ENCODE measurements at places on chromosomes 5 and 9.

DNA sequence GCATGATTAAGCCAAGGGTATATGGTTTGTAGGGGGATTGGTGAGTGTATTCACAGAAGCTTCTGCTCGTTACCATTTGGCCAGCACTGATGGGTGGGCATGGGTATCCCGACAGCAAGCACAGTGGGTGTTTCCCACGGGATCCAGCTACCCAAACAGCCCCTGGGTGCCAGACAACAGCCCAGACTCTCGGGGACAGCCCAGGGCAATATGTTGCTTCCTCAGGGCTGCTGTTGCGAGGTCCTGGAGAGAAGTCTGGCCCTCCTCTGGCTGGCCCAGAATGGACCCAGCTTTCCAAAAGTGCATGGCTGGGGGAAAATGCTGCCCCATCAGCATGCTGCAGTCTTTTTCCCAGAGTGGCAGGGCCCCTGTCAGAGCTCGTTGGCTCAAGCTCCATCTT lies 247.0 kb downstream of the IRX1 start:
- DNase-seq, result no peak

- no peak for DNase-seq
These were observed 2.6 kb upstream of the NFIL3 start for GRCh38 chr9:91426123-91426745.

GRCh38 chr9:127938298-127938690 lies 640 bp upstream of the DPM2 start:
- DNase-seq, result no peak

DNA sequence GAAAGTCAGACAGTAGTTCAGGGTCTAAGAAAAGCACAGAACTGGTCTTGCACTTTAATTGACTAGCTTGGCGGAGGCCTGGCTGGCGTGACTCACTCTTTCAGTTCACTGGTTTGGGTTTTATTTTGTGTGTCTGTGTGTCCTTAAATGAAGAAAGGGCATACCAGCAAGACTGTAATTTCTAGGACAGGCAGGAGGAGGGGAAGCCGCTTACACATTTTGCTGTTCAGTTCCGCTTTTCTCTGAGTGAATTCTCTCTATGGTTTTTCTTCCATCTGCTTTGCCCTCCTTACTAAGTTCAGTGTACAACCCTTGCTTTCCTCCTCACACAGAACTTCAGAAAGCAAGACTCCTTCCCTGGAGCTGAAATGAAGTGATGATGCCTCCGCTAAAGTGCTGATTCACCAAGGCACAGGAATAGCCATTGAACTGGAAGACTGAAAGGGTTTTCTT lies 150.8 kb downstream of the MEF2C start:
- no peak for DNase-seq

DNA sequence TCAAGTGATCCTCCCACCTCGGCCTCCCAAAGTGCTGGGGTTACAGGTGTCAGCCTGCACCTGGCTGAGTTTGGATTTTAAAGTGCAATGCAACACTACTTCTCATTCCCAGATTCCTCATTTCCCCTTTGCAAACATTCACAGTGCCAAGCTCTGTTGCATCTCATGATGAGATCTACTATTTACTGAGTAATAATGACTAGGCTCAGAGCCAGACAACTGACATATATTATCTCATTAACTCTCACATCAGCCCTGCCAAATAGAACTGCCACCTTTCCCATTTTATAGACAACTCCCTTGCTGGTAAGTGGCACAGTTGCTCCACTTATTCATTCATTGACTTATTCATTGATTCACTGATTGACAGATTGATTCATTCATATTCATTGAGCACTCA lies 7.0 kb downstream of the PDE6A start:
- DNase-seq, result no peak

DNA sequence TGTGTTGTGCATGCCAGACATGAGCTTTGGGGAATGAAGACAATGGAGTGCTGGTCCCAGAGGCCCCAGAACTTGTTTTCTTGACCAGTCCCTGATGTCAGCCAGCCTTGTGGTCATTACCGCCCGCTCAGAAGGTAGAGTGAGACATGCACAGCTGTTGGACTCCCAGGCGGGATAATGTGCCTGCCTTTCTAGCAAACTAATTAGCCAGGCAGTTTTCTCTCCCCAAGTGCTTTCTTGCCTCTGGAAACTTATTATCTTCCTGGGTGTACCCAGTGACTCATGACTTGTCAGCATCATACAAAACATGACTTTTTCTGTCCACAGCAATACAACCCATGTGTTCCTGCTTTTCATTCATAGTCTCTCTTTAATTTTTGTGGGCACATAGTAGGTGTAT lies 131.1 kb downstream of the RMI1 start:
- DNase-seq, result no peak

DNA sequence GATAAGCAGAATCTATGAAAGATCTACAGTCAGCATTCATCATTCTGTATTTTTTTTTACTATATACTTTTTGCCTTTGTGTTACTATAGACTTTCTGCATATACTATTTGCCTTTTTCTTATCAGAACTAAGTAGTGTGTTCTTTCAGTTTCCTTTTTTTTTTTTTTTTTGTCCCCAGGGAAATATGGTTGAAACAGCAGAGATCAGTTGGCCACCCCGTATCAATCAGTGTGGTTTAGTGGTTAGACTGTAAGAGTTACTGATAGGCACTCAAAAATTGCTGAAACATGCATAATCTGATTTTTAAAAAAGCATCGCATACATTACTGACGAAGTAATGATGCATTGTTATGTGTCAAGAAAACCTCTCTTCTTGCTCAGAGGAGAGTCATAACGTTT lies 990.8 kb upstream of the EDIL3 start:
- no peak for DNase-seq

DNA sequence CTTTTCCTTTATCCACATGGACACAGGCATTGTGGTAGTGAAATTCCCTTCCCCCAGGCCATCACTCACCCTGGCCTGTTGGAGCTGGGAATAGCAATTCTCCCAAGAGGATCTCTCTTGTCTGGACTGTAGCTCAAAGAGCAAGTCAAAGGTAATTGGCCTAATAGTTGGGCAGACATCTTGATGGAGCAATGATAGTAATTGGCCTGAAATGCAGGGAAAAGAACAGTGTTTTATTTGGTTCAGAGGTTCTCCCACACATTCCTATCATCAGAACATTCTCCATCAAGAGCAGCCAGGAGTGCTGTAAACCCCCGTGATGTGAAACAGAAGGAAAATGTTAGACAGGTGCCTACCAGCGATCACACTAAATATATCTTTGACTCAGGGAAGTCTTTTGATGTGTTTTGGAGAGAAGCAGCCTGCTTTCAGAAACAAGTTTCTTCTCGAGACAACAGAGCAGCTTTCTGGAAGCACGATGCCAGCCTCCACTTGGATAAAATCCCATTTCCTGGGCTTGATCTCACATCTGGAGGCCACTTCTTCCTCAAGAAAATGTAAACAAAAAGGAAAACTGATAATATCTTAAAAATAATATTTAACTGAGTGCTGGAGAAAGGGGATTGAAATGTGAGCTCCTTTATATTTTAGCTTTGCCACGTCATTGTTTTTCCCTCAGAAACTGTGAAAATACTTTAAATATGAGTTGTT lies 198.1 kb upstream of the WWC1 start:
- no peak for DNase-seq

DNA sequence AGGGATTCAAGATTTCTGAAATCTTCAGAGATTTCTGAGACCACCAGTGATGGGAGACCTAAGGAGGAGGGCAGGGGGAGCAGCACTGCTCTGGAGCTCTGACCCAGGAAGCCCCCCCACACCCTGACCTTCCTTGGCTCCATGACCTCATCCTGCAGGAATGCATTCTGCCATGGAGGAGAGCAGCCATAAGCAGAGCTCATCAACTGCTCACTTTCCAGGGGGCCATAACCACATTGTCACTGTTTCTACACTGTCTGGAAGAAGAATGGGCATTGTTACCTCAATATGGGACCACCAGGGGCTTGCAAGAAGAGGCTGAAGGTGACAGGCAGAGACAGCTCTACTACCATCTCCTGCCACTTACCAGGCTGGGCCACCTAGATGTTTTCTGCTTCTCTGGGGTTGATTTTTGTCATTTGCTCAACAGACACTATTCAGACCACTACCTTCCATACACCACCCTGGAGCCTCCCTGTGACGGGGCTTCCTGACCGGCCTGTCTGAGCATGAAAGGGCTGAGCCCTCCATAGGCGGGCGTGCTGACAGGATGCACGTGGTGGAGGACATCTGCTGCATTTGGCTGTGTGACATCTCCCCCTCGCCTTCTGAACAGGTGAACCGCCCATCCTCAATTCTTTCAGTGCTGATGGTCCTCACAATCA lies 2.3 kb upstream of the TSC1 start:
- no peak for DNase-seq

DNA sequence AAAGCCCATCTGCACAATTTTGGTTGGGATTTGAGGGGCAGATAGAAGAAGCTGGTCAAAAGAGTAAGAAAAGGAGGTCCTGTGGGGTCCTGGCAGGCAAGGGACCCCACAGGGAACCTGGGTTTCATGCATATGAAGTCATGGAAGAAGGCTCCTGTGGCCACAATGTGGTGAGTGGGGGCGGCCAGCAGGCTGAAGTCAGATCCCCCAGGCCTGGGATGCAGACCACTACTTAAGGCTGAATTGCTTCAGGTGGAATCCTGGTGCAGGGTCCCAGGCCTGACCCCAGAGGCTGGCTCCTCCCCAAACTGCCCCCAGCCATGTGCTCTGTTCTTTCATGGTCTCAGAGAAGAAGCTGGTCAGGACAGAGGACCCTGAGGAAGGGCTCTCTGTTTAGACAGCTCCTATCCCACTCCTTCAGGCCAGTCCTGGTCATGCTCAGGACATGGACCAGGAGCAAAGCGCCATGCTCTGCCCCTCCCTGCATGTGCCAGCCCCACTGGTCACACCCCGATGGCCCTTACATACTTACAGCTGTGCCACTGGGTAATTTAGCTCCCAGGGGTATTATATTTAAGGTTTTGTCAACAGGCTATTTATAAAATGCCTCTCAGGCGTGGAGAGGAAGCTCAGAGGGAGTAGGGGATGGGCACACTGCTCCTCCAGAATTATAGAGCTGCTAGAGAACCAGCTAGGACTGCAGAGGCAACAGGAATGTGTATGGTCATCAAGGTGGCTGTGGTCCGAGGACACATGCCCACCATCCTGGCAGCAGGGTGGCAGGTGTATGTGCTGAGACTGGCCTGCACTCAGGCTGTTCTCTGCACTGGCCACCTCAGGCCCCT lies 33.4 kb downstream of the C5orf15 start:
- no peak for DNase-seq

DNA sequence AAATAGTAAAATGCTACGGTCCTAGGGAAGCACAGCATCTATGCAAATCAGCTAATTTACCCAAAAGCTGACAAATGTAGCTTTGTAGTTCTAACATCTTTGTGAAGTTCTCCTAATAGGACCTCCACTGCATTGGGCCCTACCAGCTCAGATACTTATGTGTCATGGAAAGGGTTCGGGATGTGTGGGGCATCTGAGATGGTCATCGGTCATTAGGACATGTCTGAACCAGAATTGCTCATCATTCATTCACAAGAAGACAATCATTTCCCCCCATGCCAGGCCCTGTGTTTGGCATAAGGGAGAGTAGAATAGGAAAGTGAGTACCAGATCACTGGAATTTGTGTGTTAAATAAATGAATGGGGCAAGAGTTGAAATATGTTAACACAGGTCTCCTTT lies 35.7 kb downstream of the PWWP2A start:
- DNase-seq, result no peak

- no peak for DNase-seq
These were observed 34.5 kb downstream of the SLC1A3 start for GRCh38 chr5:36640949-36641348.

GRCh38 chr5:1764606-1764960 lies 35.1 kb downstream of the MRPL36 start:
- no peak for DNase-seq

DNA sequence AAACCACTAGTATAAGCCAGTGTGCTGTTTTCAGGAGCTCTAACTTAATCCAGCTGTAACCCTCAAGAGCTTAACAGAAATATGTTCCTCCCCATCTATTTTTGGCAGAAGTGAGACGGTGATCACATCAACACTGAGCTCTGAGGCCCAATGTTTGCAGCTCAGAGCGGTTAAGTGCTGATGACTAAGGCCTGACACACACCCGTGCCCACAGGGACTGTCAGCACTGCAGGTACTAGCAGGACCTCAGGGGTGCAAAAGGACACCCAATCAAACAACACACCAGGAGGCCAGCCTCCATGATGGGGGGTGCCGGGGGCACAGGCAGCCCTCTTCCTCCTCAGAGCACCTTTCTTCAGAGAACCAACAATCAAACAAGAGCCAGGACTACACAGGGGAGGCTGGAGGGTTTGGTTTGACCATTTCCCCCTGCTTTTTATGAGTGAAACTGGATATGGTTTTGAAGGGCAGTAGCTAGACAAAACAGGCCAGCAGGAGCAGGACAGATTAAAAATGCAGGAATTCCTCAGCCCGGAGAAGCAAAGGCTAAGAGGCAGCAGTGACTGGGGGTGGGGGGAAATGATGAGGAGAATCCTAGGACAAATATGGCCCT lies 61.3 kb downstream of the RAPGEF1 start:
- peak; percentile 59 for DNase-seq

- DNase-seq, result no peak
These were observed 391.3 kb downstream of the SLCO4C1 start for GRCh38 chr5:101904736-101905135.
